Activated CD8-positive, alpha-beta T cell treated with anti-CD3 and anti-CD28 coated beads for 36 hours (primary cell): ENCODE measurements at places on chromosomes 1 and 21.

DNA sequence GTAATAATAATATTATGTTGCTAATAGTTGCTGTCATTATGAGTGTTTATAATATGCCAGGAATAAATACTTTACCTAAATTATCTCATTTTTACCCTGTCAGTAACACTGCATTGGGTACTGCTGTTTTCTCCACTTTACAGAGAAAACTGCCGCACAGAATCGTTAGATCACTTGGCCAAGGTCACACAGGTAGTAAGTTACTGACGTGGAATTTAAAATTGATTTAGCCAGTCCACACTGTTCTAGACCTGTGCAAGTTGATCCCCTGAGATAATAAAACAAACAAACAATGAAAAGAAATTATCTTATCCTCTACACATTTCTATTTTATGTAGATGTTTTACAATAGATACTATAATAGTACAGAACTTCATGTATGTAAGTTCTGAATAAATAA, 174.1 kb downstream of the ROR1 start:
- DNase-seq, result no peak

- DNase-seq, result no peak
Measured at GRCh38 chr21:45011911-45012661, 62.3 kb upstream of the ADARB1 start.

- DNase-seq, result no peak
Measured at GRCh38 chr21:45267390-45267760, 20.3 kb downstream of the POFUT2 start.

DNA sequence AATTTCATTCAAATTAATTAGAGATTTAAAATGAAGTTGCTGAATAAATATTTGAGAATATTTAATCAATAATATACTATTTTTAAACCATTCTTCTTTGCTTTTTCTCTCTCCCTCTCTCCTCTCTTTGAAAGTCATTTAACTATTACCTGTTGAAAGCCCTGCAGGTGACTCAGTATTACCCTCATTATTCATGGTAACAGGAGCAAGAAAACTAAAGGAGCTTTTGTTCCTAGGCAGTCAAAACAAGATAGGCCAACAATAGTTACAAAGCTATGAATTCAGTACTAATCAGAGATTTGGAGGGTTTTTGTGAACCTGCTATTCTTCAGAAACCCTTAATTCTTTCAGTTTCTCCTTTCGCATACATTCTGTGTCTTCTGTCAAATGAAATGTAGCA, 721.3 kb upstream of the NCAM2 start:
- DNase-seq, result no peak

DNA sequence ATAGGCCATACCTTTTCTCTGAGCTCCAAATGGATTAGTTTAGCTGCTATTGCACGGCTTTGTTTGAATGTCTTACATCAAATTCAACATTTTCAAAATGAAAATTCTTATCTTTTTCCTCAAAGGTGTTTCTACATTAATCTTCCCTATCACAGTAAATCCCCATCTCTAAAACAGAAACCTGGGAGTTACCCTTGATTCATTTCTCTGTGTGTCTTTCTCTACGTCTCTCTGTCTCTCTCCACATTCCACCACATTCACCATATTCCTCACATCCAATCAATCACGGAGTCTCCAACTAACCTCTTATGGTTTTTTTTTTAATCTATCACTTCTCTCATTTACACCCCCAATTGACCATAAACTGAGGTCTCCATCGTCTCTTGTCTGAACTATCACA, 24.1 kb downstream of the PTGER3 start:
- no peak for DNase-seq

DNA sequence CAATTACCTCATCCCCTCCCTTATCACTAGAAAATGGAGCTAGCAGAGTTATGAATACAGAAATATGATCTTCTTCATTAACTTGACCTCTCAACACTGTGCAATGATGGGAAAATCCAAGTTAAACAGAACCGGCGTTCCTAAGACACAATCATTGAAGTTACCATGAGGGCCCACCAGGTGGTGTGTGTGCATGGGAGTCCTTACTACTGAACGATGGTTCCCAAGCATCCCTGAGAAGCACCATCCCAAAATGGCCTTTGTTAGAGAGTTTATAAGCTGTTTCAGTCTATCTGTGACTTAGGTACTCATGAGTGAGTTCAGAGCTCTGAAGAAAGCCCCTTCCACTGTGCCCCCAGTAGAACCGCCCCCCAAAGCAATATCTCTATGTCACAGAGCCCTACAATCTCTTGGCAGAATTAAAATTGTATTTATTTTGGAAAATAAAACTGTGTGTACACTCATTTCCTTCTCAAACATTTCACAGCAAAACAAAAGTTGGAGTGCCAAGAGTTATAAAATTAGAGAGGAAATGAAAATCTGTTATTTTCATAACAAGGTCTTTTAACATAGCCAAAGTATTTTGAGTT, 56.8 kb downstream of the PLD5 start:
- DNase-seq, result peak; percentile 44

- DNase-seq, result no peak
Measured at GRCh38 chr1:202204065-202204464, 10.5 kb downstream of the LGR6 start.

- DNase-seq, result no peak
Measured at GRCh38 chr1:232628335-232629249, 1.3 kb downstream of the SIPA1L2 start.

DNA sequence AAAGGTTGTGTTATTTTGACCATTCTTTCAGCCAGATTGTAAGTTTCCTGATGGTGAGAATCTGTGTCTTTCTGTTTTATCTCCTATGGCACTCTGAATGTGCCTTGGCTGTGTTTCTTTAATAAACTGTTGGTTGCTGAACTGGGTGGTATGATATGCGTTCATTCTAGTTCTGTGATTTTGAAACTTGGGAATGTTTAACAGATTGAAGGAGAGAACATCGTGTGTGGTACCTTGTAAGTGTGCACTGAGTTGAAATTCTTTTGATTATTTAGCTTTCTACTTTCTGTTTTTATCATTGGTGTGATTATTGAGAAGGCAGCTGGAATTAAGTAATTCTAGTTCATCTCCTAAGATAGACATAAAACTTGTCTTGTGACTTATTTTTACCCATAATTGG, 4.6 kb downstream of the BACH1 start:
- no peak for DNase-seq

DNA sequence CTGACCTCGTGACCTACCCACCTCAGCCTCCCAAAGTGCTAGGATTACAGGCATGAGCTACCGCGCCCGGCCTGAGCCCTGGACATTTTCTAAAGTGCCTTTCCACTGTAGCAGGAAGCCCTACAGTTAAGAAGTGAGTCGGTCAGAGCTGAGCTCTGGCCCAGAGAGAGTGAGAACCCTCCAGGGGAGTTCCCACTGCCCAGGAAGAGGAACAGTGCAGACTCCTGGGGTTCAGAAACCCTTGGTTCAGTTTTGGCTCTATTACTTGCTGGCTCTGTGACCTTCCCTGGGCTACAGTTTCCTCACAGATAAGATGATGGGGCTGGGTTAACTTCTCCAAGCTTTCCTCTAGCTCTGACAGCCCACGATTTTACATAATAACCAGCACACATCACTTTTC, 20.9 kb downstream of the SLC9A1 start:
- no peak for DNase-seq

GRCh38 chr1:65918564-65918963, 125.9 kb downstream of the PDE4B start:
- DNase-seq, result no peak

GRCh38 chr1:99131546-99131945, 126.9 kb upstream of the PLPPR5 start:
- no peak for DNase-seq

DNA sequence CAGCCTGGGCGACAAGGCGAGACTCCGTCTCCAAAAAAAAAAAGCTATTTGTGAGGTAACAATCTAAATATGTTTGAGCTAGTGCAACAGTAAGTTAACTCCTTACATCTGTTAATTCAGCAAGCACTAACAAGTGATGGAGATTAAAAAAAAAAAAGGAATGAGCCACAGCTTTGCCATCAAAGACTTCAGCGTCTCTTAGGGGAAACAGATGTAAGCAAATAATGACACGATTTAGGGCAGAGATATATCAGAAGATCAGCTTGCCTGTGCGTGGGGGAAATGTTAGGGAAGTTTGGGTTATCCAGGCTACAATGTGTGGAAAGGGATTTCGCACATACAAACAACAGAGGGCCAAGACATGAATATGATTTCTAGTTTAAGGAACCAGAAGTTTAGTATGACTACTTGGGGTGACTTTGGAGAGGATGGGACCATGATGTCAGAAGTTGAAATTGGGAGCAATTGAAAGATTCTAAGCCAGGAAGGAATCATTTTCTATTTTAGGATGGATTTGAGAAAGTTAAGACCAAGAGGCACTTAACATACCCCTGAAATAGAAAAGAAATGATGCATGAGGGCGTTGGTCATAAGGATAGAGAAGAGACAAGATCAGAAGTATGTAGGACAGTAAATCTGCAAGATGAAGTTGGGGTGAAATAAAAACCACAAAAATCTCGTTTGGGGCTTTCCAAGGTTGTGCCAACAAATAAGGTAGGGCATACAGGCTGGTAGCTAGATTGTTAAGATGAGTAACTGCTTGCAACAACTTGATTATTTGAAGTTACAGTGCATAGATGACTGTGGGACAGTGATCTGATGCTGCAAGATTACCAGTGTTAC, 2.4 kb upstream of the BRWD1 start:
- DNase-seq, result no peak

- DNase-seq, result no peak
Measured at GRCh38 chr1:16720351-16721223, 19.7 kb upstream of the RNU1-4 start.

DNA sequence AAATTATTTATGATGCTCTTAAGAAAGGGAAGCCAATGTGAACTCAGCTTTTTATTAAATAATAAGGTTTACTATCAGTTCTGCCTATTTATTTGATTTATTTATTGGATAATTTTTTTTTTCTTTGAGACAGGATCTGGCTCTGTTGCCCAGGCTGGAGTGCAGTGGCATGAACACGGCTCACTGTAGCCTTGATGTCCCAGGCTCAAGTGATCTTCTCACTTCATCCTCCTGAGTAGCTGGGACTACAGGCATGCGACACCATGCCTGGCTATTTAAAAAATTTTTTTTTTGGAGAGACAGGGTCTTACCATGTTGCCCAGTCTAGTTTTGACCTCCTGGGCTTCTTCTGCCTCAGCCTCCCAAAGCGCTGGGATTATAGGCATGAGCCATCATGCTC, 21.0 kb upstream of the DNAJC28 start:
- no peak for DNase-seq

GRCh38 chr1:215032911-215033526, 49.5 kb upstream of the KCNK2 start:
- no peak for DNase-seq

DNA sequence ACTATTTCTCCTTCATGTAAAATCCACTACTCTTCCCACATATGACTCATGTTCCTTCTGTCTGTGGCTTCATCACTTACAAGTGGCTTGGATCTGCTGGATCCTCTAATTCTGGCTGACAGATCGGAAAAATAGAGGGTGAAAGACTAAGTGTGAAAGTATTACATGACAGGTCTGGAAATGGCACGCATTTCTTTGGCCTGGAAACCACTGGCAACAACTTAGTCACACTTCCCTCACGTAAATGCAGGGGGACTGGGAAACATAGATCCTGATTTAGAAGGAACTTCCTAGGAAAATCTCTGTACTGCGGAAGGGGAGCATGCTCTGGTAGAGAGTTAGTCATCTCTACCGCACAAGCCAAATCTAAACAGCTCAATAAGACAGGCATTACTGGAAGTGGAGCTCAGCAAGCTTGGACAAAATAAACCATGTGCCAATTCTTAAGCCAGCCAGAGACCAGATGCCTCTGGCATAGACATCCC, 305.4 kb upstream of the PTBP2 start:
- no peak for DNase-seq

DNA sequence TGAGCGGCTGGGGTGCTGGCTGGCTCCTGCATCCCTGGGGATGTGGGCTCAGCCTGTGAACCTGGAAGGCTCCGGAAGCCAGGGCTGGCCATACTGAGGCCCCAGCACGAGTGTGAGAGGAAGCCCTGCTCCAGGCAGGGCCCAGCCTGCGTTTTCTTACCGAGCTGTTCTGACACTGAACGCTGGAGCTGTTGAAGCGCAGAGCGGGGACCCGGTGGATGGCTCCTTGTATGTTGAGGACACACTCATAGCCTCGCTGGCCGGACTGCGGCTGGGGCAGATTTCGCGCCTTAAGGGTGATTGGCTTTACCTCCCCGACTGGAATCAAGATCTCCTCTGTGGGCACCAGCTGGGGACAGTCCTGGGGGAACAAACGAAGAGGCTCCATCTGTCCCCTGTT, 160.0 kb downstream of the PLXNA2 start:
- DNase-seq, result no peak

GRCh38 chr1:29783508-29784275, 547.4 kb downstream of the PTPRU start:
- DNase-seq, result no peak

- DNase-seq, result peak; percentile 27
Measured at GRCh38 chr1:181504399-181504842, 21.1 kb downstream of the CACNA1E start.

DNA sequence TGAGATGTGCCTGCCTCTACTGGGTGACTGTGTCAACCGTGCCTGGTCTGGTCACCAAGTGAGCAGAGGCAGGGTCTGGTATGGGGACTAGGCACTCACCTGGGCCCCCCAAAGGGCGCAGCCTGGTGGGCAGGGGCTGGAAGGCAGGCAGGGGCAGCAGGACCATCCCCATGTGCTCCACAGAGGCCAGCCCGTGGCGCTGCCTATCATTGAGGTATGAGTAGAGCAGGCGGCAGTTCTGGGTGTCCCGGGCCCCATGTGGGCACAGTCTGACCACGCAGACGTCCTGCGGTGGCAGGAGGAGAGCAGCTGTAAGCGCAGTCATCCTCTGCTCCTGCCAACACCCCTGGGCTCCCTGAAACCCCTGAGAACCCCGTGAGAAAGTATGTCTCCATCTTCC, 23.7 kb downstream of the SPOCD1 start:
- no peak for DNase-seq

DNA sequence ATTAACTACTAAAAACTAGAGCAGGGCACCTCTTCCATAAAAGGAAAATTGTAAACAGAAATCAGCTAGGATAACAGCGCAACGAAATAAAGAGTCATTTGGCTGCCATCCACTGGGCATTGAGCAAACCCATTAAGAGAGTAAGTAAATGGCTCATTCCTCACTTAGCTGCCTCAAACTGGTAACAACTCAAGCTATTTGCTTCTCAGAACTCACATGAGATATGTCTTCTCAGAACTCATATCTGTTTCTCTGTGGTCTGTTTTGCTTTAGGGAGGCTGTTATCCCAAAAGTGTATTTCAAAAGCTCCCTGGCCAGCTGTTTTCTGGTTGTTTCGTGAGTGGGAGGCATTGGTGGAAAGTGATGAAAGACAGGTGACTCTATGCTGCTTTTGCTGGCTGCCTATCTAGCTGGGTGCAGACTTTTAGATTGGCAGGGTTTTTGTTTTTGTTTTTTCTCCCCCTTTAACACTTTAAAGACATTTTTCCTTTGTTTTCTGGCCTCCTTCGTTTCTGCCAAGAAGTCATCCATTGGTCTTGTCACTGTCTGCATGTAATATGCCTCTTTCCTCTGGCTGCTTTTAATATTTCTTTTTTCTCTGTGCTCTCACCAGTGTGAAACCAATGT, 269.2 kb upstream of the RGS18 start:
- DNase-seq, result no peak
